T-helper 2 cell treated with Interferon-gamma antibody and Interleukin-4, amounts not matched to agents 100 ng/mL and 5 ng/mL, for 36 hours (primary cell): ENCODE measurements at places on chromosomes 1 and 21. TPM values are rescaled to one million over a fixed set of nuclear protein-coding genes. Genes with fewer than 3 reads are reported as not detected.

UBASH3A gene
- total RNA-seq, result 84.2 and 93.0 TPM in 2 replicates

PBX1 gene
- not detected in 2 replicates for total RNA-seq

OLIG2 gene
- not detected in 2 replicates for total RNA-seq

TOR1AIP2 gene
- total RNA-seq, result 44.2 and 50.0 TPM in 2 replicates

KRTAP19-1 gene
- not detected in 2 replicates for total RNA-seq

KPRP gene
- total RNA-seq, result not detected in 2 replicates

KCNK1 gene
- total RNA-seq, result 6.0 and 6.8 TPM in 2 replicates

DMBX1 gene
- total RNA-seq, result 0.05 TPM in 1 of 2 replicates, not detected in the other

HSF2BP gene
- 0.30 and 0.50 TPM in 2 replicates for total RNA-seq

OR2T11 gene
- total RNA-seq, result not detected in 2 replicates

UBE2U gene
- total RNA-seq, result not detected in 2 replicates

KCNJ15 gene
- total RNA-seq, result 0.05 and 0.07 TPM in 2 replicates

PIGV gene
- total RNA-seq, result 16.1 and 17.0 TPM in 2 replicates

RUNX3 gene
- 93.0 and 98.8 TPM in 2 replicates for total RNA-seq

FCGR1A gene
- total RNA-seq, result not detected in 2 replicates

ILDR2 gene
- total RNA-seq, result 8.5 and 13.6 TPM in 2 replicates

APOBEC4 gene
- total RNA-seq, result not detected in 2 replicates

C21orf58 gene
- 50.0 and 50.3 TPM in 2 replicates for total RNA-seq

RGS1 gene
- 8.6 and 11.1 TPM in 2 replicates for total RNA-seq

SH2D2A gene
- 94.7 and 96.1 TPM in 2 replicates for total RNA-seq

DAB1 gene
- 2.9 and 3.5 TPM in 2 replicates for total RNA-seq

FCRL4 gene
- not detected in 2 replicates for total RNA-seq

PRAMEF25 gene
- not detected in 2 replicates for total RNA-seq

SERTAD4 gene
- total RNA-seq, result not detected in 2 replicates

CNIH4 gene
- total RNA-seq, result 40.3 and 42.4 TPM in 2 replicates

PROX1 gene
- total RNA-seq, result not detected in 2 replicates

TADA1 gene
- 15.9 and 16.3 TPM in 2 replicates for total RNA-seq

SEC16B gene
- not detected in 2 replicates for total RNA-seq

SPRR2B gene
- total RNA-seq, result not detected in 2 replicates

GBP6 gene
- 0.34 and 0.36 TPM in 2 replicates for total RNA-seq

CYP4A22 gene
- not detected in 2 replicates for total RNA-seq

FASLG gene
- 3.2 and 3.7 TPM in 2 replicates for total RNA-seq

STIL gene
- total RNA-seq, result 36.7 and 40.7 TPM in 2 replicates

KANK4 gene
- not detected in 2 replicates for total RNA-seq

RNF186 gene
- not detected in 2 replicates for total RNA-seq

SLC2A5 gene
- total RNA-seq, result 0.05 TPM in 1 of 2 replicates, not detected in the other

TRIM58 gene
- total RNA-seq, result 2.6 and 2.7 TPM in 2 replicates

OR2L8 gene
- total RNA-seq, result 0.30 TPM in 1 of 2 replicates, not detected in the other

KRTCAP2 gene
- 220 and 221 TPM in 2 replicates for total RNA-seq

RCC2 gene
- total RNA-seq, result 140 and 142 TPM in 2 replicates

SYDE2 gene
- 1.5 and 2.0 TPM in 2 replicates for total RNA-seq

TMEM269 gene
- total RNA-seq, result 0.11 and 0.23 TPM in 2 replicates

FCER1G gene
- total RNA-seq, result 2.5 and 3.1 TPM in 2 replicates

GCSAML gene
- total RNA-seq, result 0.05 and 0.16 TPM in 2 replicates

SLC44A5 gene
- not detected in 2 replicates for total RNA-seq

OR2L2 gene
- total RNA-seq, result 0.05 and 0.11 TPM in 2 replicates
